ENCODE measurements at places on chromosomes 6 and 20.

DNA sequence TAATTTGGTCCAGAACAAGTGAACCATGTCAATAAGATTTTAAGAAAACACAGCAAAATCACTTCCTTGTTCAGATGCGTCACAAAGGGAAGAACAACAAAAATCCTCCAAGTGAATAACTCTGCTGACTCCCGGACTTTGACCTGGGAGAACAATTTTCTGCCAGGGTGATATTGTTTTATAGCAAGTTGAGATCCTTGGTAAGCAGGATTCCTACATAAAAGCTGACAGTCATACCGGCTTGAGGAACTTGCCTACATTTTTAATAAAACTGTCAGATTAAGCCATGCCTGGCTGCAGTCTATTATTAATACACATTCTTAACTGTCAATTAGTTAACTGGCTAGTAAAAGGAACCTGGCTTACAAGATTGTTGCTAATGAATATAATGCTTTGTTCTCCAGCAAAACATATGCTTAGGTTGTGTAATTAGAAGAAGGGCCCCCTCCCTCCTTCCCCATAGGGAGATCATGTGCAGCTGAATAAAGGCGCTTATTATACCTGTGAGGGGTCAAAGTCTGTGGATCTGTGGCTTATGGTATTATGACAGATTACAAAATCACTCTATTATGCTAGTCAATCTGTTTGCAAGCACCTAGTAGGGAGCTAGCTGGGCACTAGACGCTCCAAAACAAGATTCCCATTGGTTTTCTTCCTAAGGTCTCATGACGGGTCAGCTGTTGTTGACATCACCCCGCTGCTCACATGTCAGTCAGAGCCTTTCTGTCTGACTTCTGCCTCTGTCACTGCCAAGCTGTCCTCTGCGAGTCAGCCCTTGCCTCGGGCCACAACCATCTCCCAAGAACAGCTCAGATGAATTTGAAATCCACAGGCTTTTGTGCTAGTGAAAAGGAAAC, 44.6 kb upstream of the SEC63 start:
- no peak for DNase-seq

GRCh38 chr6:67863346-67863745, 771.7 kb upstream of the ADGRB3 start:
- no peak for DNase-seq

DNA sequence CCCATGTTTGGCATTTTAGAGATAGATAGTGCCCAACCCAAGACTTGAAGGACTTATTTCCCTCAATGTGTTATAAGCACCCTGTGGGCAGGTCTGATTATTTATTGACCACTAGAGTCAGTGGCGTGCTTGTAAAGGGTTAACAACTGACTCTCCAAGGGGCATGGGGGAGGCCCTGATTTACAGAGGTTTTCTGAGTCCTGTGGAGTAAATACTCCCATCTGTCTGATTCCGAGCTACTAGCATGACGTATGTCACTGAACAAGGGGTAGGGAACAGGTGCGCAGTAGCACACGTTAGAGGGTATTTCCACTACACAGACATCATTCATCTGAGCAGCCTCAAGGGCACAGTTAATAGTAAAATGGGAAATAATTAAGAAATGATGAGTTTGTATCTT, 17.4 kb upstream of the TRAM2 start:
- no peak for DNase-seq

DNA sequence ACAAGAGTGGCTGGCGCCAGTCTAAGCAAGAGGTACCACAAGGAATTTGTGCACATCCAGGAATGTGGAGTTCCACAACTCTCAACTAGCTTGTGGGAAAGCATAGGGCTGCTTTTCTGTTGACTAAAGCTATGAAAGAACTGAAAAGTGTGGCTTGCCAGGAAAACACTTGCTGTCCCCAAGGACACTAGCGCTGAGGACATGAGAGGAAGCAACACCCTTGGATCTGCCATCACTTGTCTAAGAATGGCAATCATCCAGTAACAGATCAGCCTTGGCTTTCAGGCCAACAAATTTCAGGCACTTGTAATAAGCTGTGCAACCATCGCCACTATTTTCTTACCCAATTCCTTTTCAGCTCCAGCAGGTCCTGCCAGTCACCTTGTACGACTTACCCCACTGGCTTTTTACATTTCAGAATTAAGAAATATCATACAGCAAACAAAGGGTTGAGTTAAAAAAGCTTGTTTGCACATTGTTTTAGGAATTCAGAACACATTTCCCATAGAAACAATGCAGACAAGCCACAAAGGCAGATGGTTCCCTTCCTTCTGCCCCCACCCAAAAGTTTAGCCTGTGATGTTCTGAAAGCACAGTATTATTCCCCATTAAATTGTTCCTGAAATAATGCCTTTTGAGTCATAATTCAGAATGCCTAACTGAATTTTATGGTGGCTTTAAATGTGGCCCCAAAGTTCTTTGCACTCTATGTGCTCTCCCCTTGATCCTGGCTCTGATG, 57.9 kb upstream of the SSTR4 start:
- DNase-seq, result no peak

GRCh38 chr6:51996296-51996947, 91.0 kb downstream of the PKHD1 start:
- DNase-seq, result no peak

- DNase-seq, result no peak
These were observed 14.3 kb upstream of the EPM2A start for GRCh38 chr6:145749632-145750031.

DNA sequence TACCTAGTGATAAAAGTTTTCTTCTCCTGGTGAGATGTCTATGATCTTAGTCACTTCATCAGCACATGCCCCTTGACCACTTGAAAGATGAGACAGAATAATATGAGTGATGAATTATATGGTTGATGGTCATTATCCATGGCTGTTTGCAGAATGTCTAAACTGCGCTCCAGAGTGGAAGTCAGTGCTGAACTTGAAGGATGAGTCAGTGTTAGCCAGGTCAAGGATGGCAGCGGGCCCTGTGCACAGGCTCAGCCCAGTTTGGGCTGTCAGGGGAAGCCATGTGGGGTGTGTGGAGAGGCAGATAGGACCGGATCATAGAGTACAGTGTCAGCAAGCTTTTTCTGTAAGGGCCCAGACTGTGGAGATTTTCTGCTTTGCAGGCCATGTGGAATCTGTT, 67.2 kb upstream of the KIF25 start:
- DNase-seq, result no peak

GRCh38 chr6:91279740-91280493, 693.0 kb upstream of the MAP3K7 start:
- no peak for DNase-seq

DNA sequence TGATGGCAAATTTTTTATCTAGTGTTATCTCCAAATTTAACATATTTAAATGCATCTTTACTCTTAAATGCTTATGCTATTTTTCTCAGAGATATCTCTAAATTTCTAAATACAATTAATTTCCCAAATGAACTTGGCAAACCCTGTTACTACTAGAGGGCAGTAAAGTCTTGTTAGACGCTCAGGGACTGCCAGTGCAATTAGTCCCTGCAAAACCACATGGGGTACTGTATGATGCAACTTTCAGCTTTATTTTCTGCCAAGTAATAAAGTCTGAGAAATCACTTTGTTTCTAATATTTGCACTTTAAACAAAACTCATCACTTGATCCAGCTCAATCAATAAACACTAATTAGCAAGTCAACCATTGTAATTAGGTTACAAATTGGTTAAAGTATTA, 76.0 kb upstream of the ADGRB3 start:
- no peak for DNase-seq

DNA sequence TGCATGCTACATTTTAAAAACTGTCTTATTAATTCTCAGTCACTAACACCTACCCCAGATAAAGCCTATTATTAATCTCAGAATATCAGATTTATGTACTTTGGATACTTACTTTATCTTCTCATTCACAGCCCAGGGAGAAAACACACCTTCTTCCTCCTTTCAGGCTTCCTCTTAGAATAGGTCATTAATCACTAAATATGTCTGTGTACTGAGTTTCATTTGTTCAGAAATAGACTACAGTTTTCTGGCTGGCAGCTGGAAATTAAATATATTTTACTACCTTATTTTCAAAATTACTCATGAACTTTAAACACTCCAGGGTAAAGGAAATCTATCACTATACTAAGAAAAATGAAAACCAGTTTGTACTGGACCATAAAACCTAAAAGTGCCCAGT, 147.7 kb upstream of the DST start:
- DNase-seq, result no peak

- DNase-seq, result no peak
These were observed 97.4 kb upstream of the CNR1 start for GRCh38 chr6:88263591-88263990.

GRCh38 chr20:57403216-57403615, 12.0 kb downstream of the RBM38 start:
- DNase-seq, result no peak

GRCh38 chr20:50041246-50041873, 58.6 kb downstream of the SNAI1 start:
- DNase-seq, result no peak

DNA sequence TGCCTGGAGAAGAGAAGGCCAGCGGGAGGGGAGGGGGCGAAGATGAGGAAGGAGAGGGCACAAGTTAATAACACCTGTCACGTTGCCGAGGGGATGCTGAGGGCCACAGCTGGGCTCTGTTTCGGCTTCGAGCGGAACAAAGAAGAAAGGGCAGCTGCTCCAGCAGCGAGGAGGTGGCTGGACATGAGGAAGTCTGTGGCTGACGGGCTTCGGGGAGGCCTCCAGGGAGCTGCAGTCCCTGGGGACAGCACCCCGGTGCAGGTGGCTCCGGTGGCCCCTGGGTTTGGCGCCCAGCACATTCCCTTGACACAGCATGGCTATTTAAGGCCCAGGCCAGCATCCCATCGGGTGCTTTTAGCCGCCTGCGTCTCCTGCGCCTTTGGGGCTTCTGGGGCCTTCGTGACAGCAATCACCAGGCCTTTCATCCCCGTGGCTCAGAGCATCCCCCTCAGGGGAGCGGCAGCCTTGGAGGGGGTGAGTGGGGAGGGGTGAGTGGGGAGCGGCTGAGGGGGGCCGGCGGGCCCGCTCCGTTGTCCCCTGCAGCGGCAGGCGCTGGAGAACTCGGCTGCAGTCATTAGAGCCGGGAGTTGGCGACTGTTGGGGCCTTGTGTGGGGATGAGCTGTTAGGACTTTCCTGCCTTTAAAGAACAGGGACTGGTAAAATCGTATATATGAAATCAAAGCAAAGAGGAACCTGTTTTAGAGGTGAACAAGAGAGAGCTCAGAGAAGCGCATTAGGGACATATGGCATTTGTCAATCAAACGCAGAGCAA, 99.0 kb downstream of the TMEM242 start:
- no peak for DNase-seq

GRCh38 chr6:145139140-145139850, 596.0 kb downstream of the EPM2A start:
- no peak for DNase-seq

DNA sequence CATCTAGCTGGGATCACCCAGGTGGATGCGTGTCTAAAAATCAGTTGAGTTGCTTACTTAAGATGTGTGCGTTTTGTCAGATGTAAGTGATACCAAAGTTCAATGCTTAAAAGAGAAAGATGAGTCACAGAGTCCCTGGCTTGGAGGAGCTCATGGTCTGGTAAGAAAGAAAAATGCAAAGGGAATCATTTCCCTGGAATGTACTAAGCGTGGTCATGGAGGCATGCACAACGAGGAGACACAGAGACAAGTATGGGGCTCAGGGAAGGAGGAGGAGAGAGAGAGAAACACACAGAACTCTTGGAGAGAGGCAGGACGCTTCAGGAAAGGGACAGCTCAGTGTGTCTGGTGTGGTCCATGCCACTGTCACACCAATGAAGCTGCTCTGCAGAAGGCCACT, 186.9 kb upstream of the GMDS start:
- no peak for DNase-seq

- DNase-seq, result no peak
These were observed 101.9 kb upstream of the MOCS1 start for GRCh38 chr6:40036186-40036585.

DNA sequence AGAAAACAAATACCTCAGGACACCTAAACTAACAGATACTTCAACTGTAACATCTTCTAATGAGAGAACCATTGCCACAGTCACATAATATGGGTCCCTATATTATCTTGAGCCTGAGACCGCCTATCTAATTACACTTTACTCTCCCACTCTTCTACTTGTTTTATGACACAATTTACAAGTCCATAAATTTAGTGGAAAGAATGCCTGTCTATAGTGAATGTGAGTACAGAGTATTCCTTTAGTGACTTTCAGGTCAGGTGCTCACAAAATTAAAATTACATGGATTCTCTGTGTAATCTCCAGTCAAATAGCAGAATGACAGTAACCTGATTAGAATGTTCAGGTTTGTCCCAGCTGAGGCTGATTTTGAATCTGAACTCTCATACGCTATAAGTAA, 624.1 kb downstream of the PKHD1 start:
- DNase-seq, result no peak

DNA sequence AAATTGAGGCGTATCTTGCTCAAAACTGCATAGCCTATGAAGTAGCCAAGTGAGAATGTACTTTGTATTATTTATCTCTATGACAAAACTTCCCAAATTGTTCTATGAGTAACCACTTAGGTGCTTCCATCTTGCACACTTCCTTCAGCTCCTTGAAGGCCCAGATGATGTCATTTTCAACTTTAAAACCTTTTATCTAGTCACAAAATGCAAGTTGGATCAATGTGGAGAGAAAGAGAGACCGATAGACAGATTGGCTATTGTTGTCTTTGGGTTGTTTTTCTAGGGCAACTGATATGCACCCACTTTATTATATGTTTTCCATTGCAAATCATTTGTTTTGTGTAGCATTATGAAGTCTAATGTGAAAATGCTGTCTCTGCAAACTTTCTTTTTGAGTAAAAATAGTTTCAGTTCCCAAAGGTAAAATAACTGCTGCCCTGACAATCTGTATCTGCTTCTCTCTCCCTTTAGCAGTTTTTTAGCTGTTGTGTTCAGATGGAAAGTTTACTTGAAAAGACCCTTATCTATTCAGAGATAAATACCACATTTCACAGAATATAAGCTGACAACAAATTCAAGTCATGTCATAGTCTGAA, 73.7 kb upstream of the CITED2 start:
- DNase-seq, result no peak

- no peak for DNase-seq
These were observed 254.4 kb downstream of the KCNQ5 start for GRCh38 chr6:72876256-72876655.

DNA sequence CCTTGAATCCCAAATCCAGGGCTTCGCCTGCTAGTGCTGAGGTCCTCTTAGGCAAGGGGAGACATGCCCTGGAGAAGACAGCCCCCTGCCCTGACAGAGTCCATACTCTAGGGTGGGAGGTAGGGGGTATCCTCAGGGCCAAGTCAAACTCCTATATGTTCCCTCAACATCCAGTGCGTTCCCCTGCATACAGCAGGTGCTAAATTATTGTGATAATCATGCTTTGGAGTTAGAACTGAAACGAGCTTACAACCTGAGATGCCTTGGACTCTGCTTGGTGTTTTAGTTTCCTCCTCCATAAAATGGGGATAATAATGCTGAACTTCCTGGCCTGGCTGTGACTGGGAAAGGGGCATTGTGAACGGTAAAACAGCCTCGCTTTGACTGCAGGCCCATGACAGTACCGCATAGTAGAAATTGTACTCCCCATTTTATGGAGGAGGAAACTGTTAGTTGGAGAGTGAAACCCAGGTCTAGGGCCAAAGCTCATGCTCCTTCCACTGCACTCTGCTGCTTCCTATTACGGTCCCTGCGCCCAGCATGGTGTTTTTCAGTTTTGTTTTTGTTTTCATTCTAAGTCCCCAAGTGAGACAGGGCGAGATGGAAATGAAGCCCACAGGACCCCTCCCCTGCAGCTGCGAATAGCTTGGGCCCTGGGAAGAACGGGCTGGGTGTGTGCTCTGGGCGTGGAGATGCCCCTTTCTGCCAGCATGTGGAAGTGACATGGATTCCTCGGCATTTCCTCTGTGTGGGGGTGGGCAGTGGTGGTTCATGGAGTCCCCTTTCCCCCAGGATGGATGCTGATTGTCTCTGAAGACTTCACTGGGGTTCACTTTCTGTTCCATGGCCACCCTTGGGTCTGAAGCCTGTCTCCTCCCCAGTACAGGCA, 162.5 kb downstream of the VEGFA start:
- DNase-seq, result no peak

Measured in stimulated activated CD8-positive, alpha-beta memory T cell treated with anti-CD3 and anti-CD28 coated beads, Interleukin-7, amount 100 ng/mL, for 48 hours (primary cell).